ENCODE measurements at places on chromosomes 13 and 19. TPM values are rescaled to one million over a fixed set of nuclear protein-coding genes. Genes with fewer than 3 reads are reported as not detected.

ZNF541 gene
- not detected for total RNA-seq

PRRG2 gene
- 0.84 TPM for total RNA-seq

SEMA6B gene
- 0.45 TPM for total RNA-seq

HIPK4 gene
- total RNA-seq: under 0.01 TPM

OXGR1 gene
- not detected for total RNA-seq

MEX3D gene
- total RNA-seq: 50.9 TPM

VSTM1 gene
- total RNA-seq: not detected

FFAR1 gene
- total RNA-seq: not detected

B3GNT3 gene
- not detected for total RNA-seq

WDR87 gene
- not detected for total RNA-seq

FREM2 gene
- under 0.01 TPM for total RNA-seq

MAP4K1 gene
- total RNA-seq: under 0.01 TPM

HSPB6 gene
- 22.5 TPM for total RNA-seq

ZNF439 gene
- total RNA-seq: 3.1 TPM

NTN5 gene
- total RNA-seq: 0.34 TPM

IFT88 gene
- total RNA-seq: 10.1 TPM

APOC4 gene
- total RNA-seq: not detected

HCN2 gene
- 0.30 TPM for total RNA-seq

TNFSF13B gene
- 2.5 TPM for total RNA-seq

All from bronchus fibroblast of lung (primary cell).